HS-5 (cell line): ENCODE measurements at places on chromosomes 5 and 9.

DNA sequence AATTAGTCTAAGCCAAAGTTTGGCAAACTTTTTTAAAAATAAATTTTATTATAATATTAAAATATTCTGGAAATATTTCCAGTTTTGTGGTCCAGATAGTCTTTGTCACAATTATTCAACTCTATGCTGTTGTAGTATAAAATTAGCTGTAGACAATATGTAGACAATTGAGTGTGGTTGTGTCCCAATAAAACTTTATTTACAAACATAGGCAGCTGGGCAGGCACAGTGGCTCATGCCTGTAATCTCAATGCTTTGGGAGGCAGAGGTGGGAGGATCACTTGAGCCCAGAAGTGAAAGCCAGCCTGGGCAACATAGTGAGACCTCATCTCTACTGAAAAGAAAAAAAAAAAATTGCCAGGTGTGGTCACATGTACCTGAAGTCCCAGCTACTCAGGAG is 150.5 kb upstream of the EPB41L4A start:
- DNase-seq = no peak

DNA sequence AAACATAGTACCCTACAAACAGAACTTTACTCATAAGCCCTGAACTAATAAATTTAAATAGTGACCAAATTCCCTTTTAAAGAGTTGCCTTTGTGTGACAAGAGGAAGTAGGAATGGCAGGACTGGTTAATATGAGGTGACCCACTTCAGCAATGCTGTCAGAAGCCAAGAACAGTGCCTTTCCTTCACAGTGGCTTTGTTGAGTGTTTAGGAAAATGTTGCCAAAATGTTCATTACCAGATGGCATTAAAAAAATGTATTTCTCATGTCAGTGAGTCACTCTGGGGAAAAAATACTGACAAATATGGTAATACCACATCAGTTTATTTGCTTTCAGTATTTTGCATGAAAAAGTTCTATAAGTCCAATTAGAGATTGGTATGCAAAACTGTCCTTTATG is 103.3 kb downstream of the DIRAS2 start:
- no peak for DNase-seq

GRCh38 chr9:17958363-17958762 is 379.5 kb downstream of the SH3GL2 start:
- DNase-seq = no peak

GRCh38 chr9:129962889-129963703 is 79.9 kb downstream of the FNBP1 start:
- no peak for DNase-seq

DNA sequence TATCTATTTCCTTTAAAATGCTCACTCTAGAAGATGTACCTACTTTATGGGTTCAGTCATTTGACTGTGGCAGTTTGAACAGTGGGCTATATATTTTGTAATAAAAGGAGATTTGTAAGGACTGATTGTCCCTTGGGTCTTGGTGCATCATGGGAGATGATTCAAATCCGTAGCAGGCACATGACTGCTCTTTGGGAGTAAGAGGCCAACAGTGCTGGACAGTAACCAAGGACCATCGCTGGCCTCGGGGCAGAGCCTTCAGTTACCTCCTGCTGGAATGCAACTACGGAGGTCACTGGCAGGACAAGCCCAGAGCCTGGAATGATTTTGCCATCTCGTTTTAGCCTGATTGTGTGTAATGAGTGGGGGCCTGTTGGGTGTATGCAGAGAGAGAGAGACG is 7.0 kb upstream of the MAMDC2 start:
- no peak for DNase-seq

GRCh38 chr9:36609306-36609705 is 36.6 kb downstream of the MELK start:
- DNase-seq = no peak

DNA sequence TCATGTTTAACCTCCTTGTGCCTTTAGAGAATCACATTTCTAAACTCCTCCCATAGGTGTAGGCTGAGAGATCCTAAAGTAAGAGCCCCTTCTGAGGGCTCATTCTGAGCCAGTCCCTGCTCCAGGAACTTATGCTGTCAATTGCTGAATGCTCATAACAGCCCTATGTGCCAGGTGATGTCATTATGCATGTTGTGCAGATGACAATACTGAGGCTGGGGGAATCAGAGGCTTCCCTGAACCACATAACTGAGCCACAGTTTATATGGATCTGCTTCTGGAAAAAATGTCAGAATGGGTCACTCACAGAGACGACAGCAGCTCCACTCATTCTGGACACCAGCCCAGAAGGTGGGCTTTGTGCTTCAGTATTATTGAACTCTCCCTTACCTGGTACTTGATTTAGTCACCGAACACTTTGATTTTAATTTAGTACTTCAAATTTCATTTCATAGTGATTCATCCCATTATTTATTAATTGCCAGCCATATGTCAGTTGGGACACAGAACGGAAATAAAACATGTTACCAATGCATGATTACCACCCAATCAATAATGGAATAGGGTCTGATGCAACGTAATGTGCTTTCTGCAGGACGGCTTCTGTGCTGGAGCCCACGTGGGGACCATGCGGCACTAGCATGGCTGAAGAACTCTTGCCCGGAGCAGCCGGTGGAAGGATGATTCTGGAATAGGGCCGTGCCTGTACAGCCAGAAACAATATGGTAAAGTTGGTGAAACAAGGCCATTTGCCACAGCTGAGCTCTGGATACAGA is 406.3 kb downstream of the IRX1 start:
- DNase-seq = no peak

DNA sequence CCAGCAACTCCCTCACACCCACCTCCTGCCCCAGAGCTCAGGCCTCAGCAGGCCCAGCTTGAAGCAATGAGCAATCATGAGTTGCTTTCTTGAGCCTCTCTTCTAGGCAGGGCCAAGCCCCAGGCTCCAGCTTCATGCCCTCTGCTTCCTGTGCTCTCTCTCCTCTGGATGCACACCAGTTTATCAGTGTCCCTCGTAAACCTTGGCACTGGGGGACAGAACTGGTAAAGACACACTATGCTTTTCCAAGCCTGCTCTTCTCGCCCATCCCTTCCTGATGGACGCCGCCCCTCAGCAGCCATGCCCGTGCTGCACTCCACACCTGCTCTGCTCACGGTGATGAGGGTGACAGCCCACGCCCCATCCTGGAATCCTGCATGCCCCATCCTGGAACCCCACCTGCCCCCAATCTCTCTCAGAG is 49.4 kb upstream of the ORM1 start:
- DNase-seq = no peak

DNA sequence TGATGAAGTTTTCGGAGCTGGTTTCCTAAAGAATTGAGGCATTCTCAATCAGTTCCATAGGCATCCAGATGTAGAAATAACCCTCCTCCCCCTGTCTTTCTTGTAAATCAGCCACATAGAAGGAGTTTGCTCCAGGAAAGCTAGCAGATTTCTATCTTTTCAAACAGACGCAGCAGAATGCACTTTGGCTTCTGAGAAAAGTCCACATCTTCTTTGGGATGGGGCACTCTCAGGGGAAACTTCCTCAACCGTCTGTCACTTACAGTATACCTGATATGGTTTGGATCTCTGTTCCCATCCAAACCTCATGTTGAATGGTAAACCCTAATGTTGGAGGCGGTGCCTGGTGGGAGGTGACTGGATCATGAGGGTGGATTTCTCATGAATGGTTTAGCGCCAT is 94.1 kb downstream of the SNCAIP start:
- no peak for DNase-seq

DNA sequence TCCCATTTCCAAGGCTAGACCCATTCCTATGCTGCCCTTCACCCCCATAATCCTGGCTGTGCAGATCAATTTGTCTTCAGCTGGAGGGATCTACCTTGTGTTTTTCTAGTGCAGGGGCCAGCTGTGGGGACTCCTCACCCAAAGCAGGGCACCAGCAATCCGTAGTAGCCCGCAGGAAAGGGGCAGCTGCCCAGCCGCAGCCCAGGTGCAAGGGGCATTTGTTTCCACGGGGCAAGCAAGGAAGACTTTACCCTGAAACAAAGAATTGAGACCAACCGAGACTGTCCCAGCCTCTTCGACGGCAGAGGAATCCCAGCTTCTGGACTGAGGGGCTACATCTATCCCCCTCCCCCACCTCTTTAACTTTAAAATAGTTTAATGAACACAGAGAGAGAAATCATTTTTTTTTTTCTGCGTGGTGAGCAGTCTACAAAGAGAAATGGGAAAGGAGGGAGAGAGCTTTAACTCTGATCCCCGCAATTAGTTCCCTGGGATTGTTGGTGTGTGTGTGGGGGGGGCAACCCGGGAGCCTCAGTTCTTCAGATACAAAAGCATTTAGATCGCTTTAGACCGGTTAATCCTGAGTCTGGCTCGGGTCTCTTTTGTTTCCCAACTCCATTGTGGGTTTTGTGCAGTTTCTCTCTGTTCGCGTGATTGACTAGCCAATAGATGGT is 10.6 kb upstream of the LHX2 start:
- DNase-seq = no peak

- DNase-seq = no peak
Measured at GRCh38 chr9:98193336-98193944, 1.0 kb upstream of the CORO2A start.

GRCh38 chr5:72503888-72504491 is 3.2 kb downstream of the ZNF366 start:
- no peak for DNase-seq

- DNase-seq = no peak
Measured at GRCh38 chr9:130237076-130237475, 28.5 kb upstream of the HMCN2 start.

- no peak for DNase-seq
Measured at GRCh38 chr9:105419816-105420597, 27.8 kb upstream of the FSD1L start.

DNA sequence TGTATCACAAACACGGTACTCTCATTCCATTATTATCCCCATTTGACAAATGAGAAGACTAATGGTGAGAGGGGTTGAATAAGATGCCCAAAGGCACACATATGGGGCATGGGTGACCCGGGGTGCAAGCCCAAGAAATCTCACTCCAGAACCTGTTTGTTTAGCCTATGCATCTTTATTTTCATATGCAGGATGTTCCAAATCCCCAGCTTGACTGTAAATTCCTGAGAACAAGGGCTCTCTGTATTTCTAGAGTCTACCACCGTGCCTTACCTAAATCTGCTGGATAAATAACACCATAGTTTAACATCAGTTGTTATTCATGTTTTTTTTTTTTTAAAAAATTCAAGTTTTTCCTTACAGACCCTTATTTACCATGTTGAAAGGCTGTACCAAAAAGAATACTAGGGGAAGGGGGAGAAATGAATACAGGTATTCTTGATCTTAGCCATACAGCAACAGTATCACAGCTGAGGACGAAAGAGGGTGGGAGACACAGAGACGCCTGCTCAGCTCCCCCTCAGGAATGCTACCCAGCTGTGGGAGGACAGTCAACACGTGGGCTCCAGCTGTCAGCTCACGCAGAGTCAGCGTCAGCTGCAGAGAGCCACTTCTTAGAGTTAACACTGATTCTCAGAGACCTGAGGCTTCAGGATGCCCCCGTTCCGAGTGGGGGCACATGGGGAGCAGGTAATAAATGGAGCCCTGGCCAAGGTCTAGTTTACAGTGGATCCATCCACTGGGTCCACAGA is 86.6 kb downstream of the MED27 start:
- no peak for DNase-seq

- no peak for DNase-seq
Measured at GRCh38 chr5:56607551-56607950, 207.8 kb upstream of the MAP3K1 start.

DNA sequence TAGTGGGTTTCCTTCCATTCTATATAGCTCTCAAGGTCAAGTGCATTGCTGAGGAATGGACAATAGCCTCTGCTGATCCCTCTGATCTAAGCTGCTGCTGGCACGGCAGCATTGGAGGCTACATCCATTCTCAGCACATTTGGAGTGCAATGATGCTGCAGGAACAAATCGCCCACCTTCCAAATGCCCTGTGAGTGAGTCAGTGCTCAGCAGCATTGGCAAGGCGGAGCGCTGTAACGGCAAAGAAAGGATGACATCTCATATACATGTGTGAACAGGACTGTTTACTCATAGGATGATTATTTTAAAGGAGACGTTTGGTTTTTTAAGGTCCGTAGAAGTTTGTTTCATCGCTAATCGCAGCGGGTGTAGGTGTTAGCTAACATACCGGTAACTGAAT is 408.7 kb downstream of the ARHGEF28 start:
- DNase-seq = peak; percentile 61

DNA sequence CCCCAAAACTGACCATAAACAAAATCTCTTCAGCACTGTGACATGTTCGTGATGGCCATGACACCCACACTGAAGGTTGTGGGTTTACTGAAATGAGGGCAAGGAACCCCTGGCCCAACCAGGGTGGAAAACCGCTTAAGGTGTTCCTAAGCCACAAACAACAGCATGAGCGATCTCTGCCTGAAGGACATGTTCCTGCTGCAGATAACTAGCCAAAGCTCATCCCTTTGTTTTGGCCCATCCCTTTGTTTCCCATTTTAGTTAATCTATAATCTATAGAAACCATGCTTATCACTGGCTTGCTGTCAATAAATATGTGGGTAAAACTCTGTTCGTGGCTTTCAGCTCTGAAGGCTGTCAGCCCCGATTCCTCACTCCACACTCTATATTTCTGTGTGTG is 21.8 kb upstream of the TUT7 start:
- DNase-seq = no peak

- no peak for DNase-seq
Measured at GRCh38 chr5:131769336-131769735, 27.5 kb downstream of the FNIP1 start.

- DNase-seq = no peak
Measured at GRCh38 chr5:91049112-91049511, 334.0 kb downstream of the ARRDC3 start.

DNA sequence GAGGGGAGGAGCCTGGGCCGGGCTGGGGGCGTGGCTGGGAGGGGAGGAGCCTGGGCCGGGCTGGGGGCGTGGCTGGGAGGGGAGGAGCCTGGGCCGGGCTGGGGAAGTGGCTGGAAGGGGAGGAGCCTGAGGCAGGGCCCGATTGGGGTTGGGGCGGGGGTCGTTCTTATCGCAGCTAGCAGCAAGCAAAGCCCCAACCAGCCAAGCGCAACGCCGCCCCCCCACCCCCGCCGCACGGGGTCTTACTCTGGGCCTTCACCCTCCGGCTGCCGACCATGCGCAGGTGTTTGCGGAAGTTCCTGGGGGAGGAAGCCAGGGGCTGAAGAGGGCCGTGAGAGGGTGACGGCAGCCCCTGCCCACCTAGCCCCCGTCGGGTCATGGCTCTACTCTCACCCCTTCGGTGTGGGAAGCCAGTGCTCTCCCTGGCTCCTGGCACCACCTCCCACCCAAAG is 5.0 kb downstream of the NSMF start:
- no peak for DNase-seq

- no peak for DNase-seq
Measured at GRCh38 chr5:106956886-106957285, 713.9 kb downstream of the EFNA5 start.

DNA sequence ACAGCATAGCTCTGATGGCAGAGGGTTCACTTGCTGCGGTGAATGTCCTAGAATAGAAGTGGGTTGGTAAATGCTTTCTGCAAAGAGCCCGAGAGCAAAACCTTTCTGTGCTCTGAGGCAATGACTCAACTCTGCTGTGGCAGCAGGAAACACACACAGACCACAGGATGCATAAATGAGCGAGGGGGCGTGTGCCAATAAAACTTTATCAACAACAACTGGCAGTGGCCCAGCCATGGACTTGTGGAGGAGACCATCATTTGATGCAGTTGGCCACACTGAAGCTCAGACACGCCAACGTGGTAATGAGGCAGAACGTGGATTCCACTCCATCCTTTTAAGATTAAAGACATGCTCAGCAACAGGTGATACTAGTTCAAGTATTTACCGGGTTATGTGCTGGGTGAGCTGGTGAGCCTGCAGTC is 6.8 kb downstream of the MRPL36 start:
- DNase-seq = no peak

GRCh38 chr5:103808464-103809106 is 246.0 kb upstream of the NUDT12 start:
- peak; percentile 40 for DNase-seq

GRCh38 chr5:80686757-80687156 is 32.0 kb upstream of the DHFR start:
- DNase-seq = no peak
